Fibroblast of upper back skin (primary cell): ENCODE measurements at places on chromosomes 6 and 20.

GRCh38 chr6:167588920-167589614, 237.6 kb upstream of the AFDN start:
- DNase-seq, result no peak

- no peak for DNase-seq
These were observed 13.6 kb downstream of the PRRC2A start for GRCh38 chr6:31634131-31634530.

GRCh38 chr6:72035486-72035885, 149.1 kb downstream of the RIMS1 start:
- no peak for DNase-seq

DNA sequence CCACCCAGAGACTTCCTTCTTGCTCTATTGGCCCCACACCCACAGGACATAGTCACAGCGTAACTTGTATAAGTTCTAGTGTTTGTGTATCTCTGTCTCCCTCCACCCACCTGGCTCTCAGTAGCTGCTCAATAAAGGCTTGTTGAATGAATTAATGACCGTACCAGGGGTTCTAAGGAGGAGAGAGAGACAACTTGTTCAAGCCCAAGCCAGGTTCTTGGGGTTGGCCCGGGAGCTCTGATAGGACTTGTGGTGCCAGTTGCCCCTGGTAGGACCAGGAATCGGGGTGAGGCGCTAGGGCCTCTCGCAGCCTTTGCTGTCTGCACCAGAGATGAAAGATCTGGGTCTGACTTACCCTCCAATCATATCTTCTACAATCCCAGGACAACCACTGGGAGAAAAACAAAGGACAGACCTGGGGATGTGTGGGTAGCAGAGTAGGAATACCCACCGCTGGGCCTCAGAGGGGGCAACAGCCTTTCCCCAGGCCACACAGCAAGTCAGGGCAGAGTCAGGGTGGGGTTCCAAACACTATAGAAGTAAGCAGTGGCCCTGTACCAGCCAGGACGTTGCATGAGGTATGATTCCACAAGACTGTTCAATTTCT, 5.3 kb upstream of the TGM2 start:
- no peak for DNase-seq

GRCh38 chr6:68740828-68741500, 105.9 kb downstream of the ADGRB3 start:
- DNase-seq, result no peak

- DNase-seq, result peak; percentile 98
These were observed 284.7 kb upstream of the TAB2 start for GRCh38 chr6:149032599-149033405.

DNA sequence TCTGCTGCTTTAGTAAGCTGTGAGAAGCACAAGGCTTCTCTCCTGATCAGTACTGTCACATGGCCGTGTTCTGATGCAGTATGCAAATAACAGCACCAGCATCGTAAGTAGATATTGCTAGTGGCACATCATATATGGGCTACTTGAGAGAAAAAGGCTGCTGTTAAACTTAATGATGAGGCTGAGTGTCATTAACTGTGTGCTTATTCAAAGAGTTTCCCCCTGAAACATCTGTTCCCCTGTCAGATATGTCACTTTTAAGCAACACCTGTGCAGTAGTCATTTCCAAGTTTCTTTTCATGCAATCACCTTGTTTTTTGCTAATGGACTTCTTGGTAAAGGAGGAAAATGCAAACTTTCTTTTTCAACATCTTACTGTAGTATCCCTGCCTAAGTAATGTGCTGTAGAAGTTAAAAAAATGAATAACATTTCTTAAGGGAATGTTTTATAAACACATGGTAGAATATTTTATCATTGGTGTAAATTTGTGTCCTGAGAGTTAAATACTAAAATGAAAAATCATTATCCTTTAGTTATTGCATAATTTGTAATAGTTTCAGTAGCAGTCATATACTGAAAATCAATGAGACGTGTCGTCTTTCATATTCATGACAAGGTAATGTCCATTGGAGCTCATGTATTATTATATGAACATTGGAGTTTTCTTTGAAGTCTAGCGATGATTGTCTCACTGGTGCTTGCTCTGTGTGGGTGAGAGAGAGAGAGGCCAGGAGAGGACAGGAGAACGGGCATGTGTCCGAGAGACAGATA, 366.3 kb downstream of the CDKAL1 start:
- DNase-seq, result no peak

DNA sequence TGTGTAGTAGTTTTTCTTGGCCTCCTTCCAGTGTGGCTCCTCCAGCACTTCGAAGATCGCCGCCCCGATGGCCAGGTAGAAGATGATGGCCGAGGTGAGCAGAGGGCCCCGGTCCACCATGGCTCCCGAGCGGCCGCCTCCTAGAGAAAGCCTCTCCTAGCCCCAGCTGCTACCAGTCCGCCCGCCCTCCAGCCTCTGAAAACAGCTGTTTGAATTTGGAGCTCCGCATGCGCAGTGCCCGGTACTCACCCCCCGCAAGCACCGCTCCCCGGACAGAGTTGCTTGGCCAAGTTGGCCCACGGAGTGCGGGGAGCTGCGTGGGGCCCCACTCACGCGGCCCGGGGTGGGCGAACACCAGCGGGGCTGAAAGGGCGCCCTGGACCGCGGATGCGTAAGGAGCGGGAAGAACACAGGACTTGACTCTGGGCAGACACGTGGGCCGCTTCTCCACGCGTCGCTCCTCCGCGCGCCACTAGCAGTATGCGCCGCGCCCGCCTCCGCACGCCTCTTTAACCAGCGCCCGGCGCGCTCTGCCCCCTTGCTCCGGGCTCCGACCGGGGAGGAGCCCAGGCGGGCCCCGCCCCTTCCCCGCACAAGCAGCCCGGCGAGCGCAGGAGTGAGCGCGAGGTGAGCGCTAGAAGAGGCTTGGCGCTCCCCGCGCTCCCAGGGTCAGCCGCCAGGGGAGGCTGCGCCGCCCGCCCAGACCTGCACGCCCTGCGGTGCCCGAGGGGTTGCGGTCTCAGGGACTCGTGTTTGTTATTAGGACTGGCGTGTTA, at the start of gene KCNK5:
Gene KCNK5, minus strand, starts transcription at position 484 of the 776 bp plus-strand sequence. Its CDS starts 364 bp downstream, at position 120.
- peak; percentile 23 for DNase-seq

DNA sequence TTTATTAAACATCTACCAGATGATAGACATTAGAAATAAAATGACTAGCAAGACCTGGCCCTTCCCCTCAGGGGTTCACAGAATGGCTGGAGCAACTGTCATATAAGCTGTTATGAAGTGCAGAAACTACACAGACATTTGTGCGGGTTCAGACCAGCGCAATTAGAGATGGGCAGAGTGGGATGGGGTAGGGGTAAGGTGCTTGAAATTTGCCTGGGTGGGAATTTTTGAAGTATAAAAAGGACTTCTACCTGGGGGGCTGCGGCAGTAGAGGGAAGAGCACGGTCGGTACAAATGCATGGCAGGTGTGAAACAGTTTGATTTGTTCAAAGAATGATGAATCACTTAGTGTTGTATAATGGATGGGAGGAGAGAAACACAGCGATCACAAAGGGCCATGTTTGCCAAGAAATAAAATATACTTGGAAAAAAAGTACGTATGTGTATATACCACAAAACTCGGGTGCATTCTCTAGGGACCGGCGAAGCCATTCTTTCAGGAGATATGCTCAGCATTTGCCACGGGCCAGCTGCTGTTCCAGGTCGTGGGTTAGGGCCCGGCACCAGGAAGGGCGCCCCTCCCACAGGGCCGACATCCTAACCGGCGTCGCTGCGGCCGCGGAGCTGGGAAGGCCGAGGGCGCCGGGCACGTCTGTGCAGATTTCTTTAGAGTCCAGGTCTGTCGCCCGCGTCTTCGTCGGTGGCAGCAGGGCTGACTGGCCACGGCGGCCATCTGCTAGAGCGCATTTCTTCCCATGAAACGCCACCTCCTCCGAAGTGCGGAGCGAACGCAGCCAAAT, 809 bp upstream of the NOL7 start:
- DNase-seq, result peak; percentile 46

DNA sequence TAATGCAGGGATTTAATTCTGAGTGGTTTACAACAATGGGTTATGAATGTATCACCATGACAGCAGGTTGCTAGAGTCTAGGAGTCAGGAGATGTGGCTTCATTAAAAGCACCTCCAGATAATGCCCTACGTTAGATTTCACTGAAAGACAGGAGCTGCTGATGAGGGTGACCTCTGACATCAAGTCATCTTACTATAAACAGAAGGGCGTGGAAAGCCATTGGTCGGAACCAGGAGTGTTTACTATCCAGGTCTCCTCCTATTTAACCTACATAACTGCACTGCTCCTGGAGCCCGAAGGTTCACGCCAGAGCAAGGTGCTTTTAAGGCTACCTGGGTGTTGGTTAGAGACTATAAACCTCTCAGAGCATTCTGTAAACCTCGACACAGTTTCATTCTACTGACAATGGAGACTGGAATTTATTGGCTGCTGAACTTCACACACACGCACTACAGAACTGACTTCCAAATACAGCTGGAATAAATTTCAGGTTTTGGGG, 128.7 kb downstream of the EYA4 start:
- DNase-seq, result no peak

DNA sequence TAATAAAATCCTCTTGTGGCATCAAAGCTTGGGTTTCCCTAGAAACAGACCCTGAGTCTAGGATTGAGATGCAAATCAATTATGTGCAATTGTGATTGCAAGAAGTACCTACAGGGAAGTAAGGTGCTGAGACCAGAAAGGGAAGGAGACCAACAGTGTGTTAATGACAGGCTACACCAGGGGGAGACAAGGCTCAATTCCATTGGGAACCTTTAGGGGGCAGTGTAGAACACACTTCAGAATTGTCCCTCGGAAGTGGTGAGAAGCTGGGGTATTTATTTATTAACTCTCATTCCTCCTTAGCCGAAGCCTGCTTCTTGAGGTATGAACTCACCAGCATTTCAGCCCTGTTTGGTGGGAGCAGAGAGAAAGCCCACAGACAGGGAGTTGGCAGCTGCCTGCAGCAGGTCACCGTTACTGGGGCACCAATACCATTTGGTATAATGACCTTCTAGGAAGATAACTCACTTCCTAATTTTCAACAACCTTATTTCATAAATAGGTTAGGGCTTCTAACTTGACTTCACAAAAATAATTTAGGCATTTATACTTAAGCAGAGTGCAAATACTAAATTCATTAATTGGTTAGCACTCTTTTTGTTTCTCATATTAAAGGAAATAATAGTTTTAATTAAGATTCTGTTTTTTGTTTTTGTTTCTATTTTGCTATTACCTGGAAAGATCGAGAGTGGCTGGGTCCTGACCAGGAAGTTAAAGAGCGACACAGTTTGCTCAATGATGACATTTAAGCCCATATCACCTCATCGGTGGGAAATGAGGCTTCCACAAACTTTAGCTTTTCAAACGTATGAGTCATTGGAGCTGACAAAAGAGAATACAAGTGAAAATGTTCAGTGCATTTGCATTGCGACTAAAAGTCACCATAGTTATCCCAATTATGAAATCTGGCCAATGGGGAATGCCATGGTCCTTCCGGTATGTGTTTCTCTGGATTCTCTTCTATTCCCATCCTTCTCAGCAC, 94.8 kb downstream of the BTBD3 start:
- peak; percentile 52 for DNase-seq

GRCh38 chr20:25207149-25207959, 11.8 kb downstream of the ENTPD6 start:
- DNase-seq, result no peak

- no peak for DNase-seq
These were observed 861 bp downstream of the PPP1R14C start for GRCh38 chr6:150143516-150144293.

DNA sequence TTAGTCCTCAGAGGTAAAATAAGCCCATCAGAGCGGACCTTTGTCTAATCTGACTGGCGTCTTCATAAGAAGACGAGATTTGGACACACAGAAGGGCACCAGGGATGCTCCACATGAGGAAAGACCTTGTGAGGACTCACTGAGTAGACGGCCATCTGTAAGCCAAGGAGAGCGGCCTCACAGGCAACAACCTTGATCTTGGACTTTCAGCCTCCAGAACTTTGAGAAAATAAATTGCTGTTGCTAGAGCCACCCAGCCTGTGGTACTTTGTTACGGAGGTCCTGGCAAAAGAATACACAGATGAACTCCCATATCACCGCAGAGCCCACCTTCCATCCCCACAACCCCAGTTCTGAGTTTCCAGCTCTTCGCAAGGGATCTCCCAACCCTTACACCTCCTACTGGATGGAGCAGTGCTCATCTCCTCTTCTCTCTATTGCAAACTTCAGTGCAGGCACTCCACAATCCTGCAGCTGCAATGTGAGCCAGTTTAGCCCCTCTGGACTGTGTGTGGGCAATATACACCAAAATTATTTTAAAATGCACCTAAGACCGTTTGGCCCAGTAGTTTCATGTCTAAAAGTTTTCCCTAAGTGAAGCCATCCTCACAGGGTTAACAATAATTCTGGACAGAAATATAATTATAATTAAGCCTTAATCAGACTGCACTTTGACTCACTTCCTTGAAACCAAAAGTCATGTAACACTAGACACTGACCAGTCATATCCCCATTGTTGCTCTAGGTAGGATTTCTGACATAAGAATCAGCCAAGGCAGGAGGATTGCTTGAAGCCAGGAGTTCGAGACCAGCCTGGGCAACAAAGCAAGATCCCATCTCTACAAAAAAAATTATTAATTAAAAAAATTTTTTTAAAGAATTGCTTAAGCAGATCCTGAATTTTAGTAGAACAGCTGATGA, 8.8 kb upstream of the TRIM31 start:
- DNase-seq, result no peak

GRCh38 chr6:811831-812230, 118.9 kb upstream of the EXOC2 start:
- peak; percentile 17 for DNase-seq

- DNase-seq, result no peak
These were observed 76.6 kb upstream of the CST7 start for GRCh38 chr20:24872291-24873024.

DNA sequence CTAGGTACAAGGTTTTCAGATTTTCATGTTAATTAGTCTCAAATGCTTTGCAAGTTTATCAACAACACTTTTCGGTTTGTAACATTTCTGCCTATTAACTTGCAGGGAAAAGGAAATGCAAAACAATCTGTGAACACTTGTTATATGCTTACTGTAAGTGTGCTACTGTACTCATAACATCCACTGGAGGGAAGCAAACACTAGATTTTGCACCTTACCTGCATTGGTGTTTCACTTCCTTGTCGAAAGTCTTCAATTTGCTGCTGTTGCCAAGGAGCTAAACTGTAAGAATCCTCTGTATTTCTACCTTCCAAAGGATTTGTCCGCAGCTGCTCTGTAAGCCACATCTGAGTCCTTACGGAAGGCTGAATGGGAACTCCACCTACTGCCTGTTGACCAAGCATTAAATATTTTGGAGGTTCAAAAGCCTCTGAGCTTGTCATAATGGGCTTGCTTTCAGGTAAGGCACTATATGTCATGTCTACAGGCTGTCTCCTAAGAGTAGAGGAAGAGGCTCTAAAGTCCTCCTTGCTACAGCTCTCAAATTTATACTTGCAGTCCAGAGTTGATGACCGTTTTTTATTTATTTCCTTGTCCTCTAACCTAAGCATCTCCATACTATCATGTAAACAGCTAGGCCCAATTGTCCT, 17.3 kb downstream of the PLN start:
- peak; percentile 25 for DNase-seq
